Stimulated activated CD8-positive, alpha-beta memory T cell treated with anti-CD3 and anti-CD28 coated beads, Interleukin-12 subunit alpha, Interleukin-12 subunit beta, amount 100 ng/mL, for 4 hours (primary cell): ENCODE measurements at places on chromosomes 6 and 20.
A peak's percentile ranks its signal among the peaks of the same experiment; 100 is the strongest.

GRCh38 chr6:42302411-42302810 is 84.8 kb upstream of the MRPS10 start:
- no peak for DNase-seq

- DNase-seq = no peak
Measured at GRCh38 chr6:15481390-15482291, 181.2 kb downstream of the DTNBP1 start.

GRCh38 chr6:137550535-137550934 is 56.3 kb upstream of the OLIG3 start:
- no peak for DNase-seq

DNA sequence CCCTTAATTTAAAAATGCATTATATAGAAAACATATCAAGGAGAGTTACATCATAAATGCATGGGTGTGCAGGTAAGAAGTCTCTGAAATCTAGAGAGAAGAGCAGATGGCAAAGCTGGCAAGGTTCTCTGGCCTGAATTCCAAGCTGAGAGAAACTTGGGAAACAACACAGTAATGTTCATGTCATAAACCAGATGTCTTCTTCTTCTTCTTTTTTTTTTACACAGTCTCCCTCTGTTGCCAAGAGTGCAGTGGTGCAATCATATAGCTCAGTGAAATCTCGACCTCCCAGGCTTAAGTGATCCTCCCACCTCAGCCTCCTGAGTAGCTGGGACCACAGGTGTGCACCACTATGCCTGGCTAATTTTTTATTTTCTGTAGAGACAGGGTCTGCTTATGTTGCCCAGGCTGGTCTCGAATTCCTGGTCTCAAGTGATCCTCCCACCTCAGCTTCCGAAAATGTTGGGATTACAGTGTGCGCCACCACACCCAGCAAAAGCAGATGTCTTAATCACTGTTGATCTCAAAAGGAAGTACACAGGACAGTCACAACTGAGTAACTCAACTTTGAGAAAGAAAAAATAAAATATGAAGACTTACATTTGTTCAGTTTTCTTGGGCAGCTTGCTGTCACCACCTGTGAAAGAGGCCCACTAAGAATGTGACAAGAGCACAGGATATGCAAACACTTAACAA is 77.3 kb downstream of the DNAAF9 start:
- no peak for DNase-seq

DNA sequence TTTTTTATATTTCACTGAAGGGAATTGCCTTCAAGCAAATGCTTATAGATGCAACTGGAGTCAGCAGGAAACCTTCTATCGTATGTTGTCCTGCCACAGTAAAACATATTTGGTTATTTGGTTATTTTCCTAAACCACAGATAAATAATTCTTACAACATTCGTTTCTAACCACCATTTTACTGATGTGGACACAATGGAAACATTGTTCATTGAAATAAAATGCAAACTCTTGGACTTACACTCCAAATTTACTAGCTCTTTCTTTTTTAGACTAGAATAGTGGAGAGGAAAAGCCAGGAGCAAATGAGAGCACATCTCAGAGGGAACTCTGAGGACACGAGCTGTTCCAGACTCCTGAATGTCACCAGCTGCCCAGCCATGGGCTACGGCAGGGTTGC is 114.8 kb downstream of the RPS12 start:
- DNase-seq = no peak

- DNase-seq = no peak
Measured at GRCh38 chr6:38843798-38844197, 128.7 kb downstream of the DNAH8 start.

- DNase-seq = no peak
Measured at GRCh38 chr6:157261606-157262005, 61.7 kb downstream of the TMEM242 start.

DNA sequence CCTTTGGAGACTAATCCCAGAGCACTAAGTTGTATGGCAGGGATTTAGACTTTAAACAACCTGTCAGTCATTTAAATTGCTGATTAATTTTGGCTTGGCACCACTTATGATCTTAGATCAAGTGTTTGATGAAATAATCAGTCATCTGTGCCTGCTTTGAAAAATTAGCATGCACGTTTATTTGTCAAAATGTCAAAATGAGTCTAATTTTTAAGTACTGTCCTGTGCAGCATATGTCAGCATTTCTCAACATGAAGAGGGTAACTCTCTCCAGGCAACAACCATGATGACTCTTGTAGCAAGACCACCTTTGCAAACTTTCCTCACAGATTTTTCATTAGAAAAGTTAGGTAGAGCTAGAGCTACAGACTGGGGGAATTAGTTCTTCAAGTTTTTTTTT is 155.7 kb upstream of the GJE1 start:
- DNase-seq = no peak

- DNase-seq = no peak
Measured at GRCh38 chr6:10610289-10610688, 84.1 kb downstream of the C6orf52 start.

DNA sequence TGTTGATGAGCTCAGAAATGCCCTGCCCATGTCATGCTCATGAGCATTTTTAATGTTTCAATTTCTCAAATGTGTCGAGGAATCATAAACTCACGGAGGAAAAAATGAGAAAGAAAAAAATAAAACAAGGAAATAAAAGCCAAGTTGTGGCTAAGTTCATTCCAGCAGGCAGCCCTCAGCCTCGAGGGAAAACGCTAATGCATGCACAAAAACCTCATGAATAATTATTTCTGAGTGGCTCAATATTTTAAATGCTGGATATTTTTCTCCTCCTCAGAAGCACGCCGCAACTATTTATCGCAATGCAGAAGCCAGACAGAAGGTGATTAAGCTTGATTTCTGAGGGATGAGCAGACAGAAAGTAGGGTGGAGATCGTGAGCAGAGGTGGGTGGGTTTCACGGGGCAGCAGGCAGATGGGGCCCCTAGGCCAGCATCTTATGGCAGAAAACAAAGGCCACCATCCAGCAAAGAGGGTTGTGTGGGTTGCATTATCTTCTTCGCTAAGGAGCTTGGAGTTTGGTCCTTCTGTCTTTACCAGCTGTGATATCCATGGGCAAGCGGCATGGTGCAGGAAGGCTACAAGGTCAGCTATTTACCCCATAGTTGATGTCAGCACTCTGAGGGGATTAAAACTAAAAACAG is 151.5 kb upstream of the LRFN2 start:
- DNase-seq = no peak

GRCh38 chr6:150451807-150452427 is 83.1 kb downstream of the IYD start:
- DNase-seq = no peak

- DNase-seq = no peak
Measured at GRCh38 chr6:157471895-157472686, 91.1 kb downstream of the ZDHHC14 start.

DNA sequence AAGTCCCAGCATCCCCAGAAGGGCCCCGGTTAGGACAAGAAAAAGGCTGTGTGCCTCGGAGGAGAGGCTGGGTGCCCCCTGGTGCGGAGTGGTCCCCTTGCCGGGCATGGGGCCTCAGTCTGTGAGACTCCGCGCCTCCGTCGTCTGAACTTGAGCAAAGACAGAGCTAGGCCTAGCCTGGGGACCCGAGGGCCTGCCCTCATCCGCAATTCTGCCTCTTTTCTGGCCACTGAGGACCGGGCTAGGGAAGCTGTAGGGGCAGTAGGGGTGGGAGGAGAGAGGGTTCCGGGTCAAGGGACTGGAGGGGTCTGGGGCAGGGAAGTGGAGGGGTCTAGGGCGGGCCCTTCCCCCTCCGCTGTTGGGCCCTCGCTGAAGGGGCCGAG is 550 bp upstream of the HSPA12B start:
- no peak for DNase-seq

DNA sequence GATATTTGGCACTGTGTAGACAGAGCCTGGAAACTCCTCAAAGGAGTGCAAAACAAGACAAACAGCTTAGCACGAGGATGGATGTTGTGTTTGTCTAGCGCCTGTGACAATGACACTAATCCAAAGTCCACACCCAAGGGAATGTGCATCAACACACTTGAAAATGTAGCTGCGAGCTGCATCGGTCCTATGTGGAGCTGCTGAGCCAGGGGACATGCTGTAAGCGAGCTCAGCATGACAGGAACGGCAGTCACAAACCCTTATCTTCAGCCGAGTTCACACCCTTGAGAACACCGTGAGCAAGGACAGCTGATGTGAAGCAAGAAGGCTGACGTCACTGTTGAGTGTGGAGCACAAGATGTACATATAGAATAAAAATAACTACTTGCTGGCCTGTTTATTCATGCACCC is 684.3 kb downstream of the QKI start:
- no peak for DNase-seq

- DNase-seq = no peak
Measured at GRCh38 chr6:148323344-148323743, 19.3 kb upstream of the SASH1 start.

- no peak for DNase-seq
Measured at GRCh38 chr20:43987531-43987930, 72.9 kb downstream of the TOX2 start.

GRCh38 chr6:130215526-130215925 is 7.2 kb downstream of the SAMD3 start:
- DNase-seq = peak; percentile 13

DNA sequence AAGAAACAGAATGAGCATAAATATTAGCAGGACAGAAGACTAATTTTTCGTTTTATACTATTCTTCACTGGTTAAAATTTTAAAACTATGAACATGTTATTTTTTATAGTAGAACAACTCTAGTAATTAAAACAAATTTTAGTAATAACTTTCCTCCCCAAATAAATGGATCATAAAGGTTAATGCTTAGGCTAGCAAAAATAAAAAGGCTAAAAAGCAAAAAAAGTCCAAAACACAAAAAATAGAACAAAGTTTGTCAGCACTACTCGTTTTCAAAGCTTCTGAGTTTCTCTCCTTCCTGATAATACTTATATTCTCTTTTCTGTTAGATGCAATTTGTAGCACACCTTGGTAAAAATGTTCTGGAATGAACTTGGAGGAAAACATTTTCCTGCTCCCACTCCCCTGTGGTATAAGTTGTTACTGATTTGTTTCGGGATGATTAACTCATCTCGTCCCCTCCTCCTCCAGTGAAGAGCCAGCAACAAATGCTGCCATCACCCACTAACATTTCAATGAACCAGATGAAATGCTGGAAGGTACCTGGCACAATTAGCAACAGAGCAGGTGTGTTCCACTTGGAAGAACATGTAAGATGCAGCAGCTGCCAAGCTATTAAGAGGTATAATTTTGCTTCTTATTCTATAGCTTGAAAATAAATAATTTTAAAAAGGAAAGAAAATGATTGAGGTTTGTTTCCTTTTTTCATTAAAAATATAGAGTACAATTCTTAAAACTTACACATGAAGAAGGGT is 130.5 kb downstream of the MYB start:
- no peak for DNase-seq
